ENCODE measurements at places on chromosomes 11 and 22. TPM values are rescaled to one million over a fixed set of nuclear protein-coding genes. Genes with fewer than 3 reads are reported as not detected.
A peak's percentile ranks its signal among the peaks of the same experiment; 100 is the strongest.

- no peak for DNase-seq
These were observed 1.8 kb downstream of the MUC6 start for GRCh38 chr11:1034456-1035295.

The GTSE1 gene
- 2.5 TPM for total RNA-seq

DNA sequence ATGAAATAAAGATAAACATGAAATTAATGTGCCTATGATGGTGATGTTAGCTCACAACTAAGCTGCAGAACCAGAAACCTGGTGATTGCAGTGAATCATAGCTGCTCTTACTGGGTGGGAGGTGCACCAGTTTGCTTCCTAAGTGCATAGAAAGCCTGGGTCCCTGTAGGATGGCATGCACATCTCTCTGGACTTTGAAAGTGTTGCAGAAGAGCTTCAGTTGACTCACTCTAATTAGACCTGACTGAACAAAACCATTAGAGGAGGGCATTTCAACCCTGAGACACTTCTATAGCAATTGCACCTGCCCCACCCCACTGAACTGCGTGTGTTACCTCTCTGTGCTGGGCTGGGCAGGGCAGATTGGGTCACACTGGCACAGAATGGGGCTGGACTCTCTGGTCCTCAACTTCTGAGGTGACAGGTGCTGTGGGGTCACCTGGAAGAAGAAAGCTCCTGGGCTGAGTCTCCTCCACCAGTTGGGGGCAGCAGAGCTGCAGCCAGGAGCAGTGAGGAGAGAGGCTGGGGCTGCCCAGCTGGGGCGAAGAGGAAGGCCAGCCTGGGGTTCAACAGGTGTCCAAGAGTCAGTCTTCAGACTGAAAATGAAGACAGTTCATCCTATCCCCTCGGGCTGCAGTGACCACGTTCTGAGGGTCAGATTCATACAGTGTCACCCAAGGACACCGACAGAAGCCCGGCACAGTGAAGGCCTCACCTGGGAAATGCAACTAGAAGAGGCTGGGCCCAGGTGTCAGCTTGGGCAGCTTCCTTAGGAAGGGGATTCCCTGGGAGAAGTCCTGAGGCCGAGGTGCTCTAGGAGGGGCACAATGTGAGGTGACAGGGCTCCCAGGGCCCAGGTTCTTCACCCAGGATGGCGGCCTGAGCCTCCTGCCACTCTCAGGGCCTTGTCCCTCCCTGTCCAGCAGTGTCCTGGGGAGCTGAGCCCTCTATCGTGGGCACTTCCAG, 58.1 kb downstream of the GGTLC2 start:
- no peak for DNase-seq

DNA sequence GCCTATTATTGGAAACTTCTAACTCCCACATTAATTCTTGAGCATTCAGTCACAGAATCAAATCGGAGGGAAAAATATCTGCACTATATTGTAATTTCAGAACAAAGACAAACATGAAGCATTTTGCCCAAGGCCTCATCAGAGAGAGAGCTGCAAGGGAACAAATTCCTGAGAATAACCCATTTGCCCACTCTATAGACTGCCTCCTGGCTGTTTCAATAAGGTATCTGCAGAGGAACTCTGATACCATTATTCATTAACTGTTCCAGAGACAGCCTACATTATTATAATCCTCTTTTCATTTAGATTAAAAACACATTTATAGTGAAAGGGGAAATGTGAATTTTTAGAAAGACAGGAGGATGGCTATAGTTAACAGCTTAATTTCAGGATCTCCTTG, 663.9 kb downstream of the DLG2 start:
- no peak for DNase-seq

GRCh38 chr11:121763526-121763925, 310.8 kb upstream of the SORL1-AS1 start:
- DNase-seq = no peak

The CRACR2B gene
- total RNA-seq = 6.3 TPM

GRCh38 chr11:46896719-46897406, 21.5 kb downstream of the LRP4 start:
- DNase-seq = no peak

The FZD4 gene
- 537 TPM for total RNA-seq

The C22orf42 gene
- not detected for total RNA-seq

DNA sequence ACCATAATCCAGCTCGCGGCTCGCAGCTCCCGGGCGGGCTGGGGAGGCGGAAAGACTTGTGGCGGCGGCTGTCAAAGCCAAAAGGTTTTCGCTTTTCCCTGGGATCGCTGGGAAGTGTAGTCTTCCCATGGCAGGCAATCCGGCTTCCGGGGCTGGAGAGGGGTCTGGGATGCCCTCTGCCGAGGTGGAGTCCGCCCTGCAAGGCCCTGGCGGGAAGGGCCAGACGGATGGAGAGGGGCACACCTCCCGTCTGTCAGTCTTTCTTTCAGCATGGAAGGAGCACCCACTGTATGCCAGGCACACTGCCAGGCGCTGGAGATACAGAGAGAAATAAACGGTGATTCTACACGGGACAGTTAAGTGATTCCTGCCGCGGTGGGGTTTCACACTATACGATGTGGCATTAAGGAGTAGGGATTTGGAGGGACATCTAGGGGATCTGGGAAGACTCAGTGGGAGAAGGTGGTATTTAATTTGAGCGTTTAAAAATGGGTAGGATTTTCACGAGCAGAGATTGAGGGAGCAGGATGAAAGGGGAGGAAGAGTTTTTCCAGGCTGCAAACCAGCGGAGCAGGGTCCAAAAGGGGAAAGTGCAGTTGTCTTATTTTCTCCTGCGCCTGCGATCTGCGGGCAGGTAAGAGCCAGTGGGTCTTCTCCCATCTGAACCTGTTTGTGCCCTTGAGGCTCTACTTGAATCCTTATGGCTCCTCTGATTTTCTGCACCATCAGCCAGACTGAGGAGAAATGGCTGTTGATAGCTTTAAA, at the start of gene BACE1:
Gene BACE1 (minus strand): TSS at position 60 of the 765 bp plus-strand sequence. CDS start 461 bp downstream, outside the sequence.
- peak; percentile 35 for DNase-seq

Data from omental fat pad (tissue), 4 donors.